ENCODE measurements at places on chromosomes 16 and 17.

DNA sequence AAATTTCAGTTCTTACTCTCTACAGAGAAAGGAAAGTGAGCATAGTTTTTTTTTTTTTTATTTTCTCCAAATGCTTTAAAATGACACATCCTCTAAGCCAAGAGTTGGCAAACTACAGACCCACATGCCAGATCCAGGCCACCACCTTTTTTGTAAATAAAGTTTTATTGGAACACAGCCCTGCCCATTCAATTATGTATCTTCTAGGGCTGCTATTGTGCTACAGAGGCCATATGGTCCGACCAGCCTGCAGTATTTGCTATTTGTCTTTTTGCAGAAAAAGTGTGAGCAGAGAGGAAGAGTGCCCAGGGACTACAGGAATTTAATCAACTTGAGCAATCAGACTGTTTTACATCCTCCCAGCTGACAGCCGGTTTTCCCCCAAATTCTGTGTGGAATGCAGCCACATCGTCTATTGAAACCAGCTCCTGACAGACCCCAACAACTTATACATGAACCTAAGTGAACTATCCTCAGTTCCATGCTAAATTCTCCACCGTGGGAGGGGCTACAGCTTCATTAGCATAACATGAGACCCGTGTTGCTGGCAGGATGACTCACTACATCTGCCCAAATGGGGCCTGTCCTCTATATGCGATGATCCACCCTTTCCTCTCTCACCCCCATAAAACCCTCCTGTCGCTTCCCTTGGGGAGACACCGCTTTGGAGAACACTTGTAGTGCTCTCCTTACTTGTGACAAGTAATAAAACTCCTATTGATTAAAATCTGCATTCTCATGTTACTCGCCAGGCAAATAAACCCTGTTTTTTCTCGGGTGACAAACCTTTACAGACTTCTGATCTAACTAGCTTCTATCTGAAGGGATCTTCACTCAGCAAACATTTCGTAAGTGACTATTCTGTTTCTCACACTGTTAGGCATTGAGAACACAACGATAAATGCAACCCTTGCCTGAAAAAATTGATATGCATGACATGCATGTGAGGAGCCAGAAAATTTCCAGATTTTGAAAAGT lies 149.4 kb upstream of the HS3ST3A1 start:
- DNase-seq = peak; percentile 26

GRCh38 chr17:978103-979093 lies 1.2 kb downstream of the NXN start:
- DNase-seq = no peak

- DNase-seq = no peak
Measured at GRCh38 chr16:58121132-58121531, 8.0 kb downstream of the CFAP20 start.

DNA sequence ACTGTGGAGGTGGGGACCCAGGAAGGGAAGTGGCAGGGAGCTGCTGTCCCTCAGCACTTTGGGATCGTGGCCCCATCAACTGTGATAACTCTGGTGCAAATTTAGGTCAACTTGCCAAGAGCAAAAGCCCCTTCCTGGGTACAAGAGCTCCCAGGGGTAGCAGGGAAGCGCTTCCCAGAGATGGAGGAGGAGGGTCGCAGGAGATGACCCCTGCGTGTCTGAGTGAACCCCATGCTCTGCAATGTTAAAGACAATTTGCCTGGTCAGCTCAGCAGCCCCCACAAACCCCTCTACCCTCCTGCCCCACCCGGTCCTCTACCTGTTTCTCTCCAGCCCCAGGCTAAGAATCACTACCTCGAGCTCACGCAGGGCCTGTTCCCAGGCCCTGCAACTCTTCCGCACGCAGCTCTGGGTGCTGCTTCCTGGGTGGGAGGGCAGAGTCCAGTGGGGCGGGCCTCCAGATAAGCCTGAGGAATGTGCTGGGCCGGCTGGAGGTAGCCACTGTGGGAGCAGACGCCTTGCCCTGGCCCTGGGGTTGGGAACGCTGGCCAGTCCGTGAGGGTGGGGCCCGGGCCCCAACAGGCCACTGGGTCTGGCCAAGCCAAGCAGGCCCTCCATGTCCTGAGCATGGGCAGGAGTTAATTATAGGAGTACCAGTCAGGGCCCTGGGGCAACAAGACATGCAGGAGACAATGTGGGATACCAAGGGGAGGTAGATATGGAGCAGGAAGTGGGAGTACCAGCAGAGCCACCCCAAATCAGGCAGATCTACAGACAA lies 6.1 kb downstream of the DOK4 start:
- peak; percentile 79 for DNase-seq
